Skin of body (tissue), 3 donors: ENCODE measurements at places on chromosomes 3 and 15.

GRCh38 chr3:21526461-21526860 is 224.5 kb downstream of the ZNF385D start:
- DNase-seq = no peak

GRCh38 chr3:100898681-100899080 is 94.5 kb downstream of the ABI3BP start:
- DNase-seq = no peak

- DNase-seq = no peak
These were observed 523.7 kb upstream of the TGFBR2 start for GRCh38 chr3:30082652-30083051.

GRCh38 chr3:50167841-50168209 is 12.7 kb downstream of the SEMA3F start:
- no peak for DNase-seq

DNA sequence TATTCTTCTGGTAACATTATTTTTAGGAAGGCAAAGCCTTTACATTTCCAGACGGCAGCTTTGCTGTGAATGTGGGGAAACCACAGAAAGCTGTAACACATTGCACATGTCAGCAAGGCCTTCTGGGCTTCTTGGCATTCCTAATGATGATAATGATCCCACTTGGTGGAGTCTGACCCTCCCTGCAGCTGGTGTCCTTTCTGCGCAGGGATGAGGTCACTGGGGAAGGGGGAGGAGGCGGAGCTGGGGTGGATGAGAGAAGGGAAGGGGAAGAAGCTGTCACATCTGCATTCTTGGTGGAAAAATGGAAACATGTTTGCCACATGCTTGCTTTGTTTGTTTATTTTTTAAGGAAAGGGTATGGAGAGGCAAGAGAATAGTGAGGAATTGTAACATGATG is 68.6 kb downstream of the FILIP1L start:
- peak; percentile 99 for DNase-seq

GRCh38 chr3:55571913-55572312 is 84.8 kb upstream of the WNT5A start:
- no peak for DNase-seq
